ENCODE measurements at places on chromosomes 3 and 15. TPM values are rescaled to one million over a fixed set of nuclear protein-coding genes. Genes with fewer than 3 reads are reported as not detected.

DNA sequence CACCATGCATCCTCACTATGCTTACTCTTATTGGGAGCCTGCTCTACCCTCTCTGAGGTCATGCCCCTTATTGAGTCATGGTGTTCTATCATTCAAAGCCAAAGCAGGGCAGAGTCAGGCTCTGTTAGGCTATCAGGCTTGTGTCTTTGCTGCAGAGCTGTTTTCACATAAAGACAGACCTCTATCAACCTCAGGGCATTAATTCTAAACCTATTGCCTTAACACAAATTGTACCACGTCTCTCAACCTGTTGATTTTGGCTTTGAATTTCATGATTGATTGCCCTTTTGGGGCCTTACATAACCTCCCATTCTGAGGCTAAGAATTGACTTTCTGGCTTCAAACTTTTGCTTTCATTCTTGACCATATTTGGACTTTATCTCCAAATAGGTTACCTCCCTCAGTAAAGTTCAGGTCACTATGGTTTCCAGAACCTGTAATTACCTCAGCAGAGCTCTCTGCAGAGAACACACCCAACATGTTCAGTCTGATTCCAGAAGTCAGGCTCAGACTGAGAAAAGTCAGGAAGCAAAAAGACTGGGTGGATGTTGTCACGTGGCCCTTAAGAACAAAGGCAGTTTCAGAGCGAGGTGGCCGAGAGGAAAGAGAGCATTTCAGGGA lies 221.4 kb upstream of the NANOGP8 start:
- DNase-seq: no peak
- H3K27ac ChIP-seq: no peak overlapping the region
- H3K27me3 ChIP-seq: no peaks in the 10 kb centered on the region
- H3K4me1 ChIP-seq: no peaks in the 10 kb centered on the region

DNA sequence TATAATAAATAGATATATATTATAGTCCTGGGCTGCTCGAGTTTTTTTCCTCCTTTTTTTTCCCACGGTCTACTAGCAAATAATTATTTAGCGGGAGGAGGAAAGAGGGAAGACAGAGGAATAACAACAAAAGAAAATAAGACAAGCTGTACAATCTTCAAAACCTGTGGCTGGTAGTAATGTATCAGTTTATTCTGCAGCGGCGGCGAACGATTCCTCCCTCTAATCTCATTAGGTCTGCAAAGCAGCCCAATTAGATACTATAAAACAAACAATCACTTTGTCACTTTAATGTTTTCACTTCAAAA lies 390 bp upstream of the TLE3 start:
- peaks cover 30% of the 10 kb centered on the region for H3K36me3 ChIP-seq
- H3K27me3 ChIP-seq: peaks cover 21% of the 10 kb centered on the region
- peak overlapping the region; percentile 92 for H3K4me3 ChIP-seq
- peak overlapping the region; percentile 84 for H3K27ac ChIP-seq
- DNase-seq: no peak
- H3K4me1 ChIP-seq: peaks cover 43% of the 10 kb centered on the region

DNA sequence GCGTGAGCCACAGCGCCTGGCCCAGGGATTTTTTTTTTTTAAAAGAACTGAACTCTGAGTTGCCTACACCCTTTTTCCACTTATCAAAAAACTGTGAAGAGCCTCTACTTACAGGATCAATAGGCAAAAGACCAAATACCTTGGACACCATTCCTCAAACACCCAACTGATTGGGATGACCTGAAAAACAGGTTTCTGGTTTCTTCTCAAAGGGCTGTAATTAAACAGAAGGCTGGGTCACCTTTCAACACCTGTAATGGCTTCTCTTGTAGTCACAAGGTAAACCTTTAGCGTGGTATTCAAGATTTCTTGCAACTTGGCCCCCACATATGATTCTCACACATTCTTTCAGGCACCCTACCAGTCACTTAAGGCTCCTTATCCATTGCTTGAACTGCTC lies 38.4 kb upstream of the PLXND1 start:
- H3K36me3 ChIP-seq: no peaks in the 10 kb centered on the region
- H3K4me1 ChIP-seq: no peaks in the 10 kb centered on the region
- no peak overlapping the region for H3K4me3 ChIP-seq
- no peak for DNase-seq

IL16 gene
- total RNA-seq: 97.2 TPM

OR5H1 gene
- total RNA-seq: not detected

DNA sequence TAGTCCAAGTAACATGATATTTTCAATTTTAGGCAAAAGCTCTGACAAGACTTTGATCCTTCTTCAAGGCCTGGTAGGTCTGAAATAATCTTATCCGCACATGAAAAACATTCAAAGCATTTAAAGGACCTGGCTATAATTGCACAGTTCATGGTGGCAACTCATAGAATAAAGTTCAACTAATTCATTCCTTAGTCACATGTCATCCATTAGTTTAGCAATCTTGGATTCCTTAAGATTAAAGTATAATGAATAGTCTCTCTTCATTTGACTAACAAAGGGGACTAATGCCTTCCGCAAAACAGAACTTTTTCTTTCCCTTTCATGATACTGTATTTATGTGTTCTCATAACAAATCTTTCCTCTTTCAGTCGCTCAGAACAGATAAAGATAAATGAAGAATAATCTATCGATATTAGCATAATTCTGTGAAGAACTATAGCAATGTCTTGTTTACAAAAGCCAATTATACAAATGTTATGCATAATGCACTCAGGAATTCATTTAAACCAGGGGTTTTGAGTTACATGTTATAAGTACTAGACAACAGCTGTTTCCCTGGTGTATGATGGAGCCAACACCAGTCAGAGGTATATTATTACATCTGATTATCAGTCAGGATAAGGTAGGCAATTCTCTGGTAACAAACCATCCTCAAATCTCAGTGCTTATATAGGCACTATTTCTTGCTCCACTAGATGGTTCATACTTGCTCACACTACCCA lies 172.5 kb downstream of the POTEB3 start:
- H3K4me1 ChIP-seq: peaks cover 3% of the 10 kb centered on the region
- H3K27ac ChIP-seq: no peak overlapping the region
- H3K36me3 ChIP-seq: no peaks in the 10 kb centered on the region

ISLR2 gene
- not detected for total RNA-seq

GABRG3 gene
- total RNA-seq: not detected

FANCD2OS gene
- not detected for total RNA-seq

- H3K27me3 ChIP-seq: no peaks in the 10 kb centered on the region
- peaks cover 2% of the 10 kb centered on the region for H3K36me3 ChIP-seq
- no peak overlapping the region for H3K4me3 ChIP-seq
- no peaks in the 10 kb centered on the region for H3K4me1 ChIP-seq
- no peak for DNase-seq
Measured at GRCh38 chr15:36757189-36757814, 177.9 kb downstream of the CDIN1 start.

DNA sequence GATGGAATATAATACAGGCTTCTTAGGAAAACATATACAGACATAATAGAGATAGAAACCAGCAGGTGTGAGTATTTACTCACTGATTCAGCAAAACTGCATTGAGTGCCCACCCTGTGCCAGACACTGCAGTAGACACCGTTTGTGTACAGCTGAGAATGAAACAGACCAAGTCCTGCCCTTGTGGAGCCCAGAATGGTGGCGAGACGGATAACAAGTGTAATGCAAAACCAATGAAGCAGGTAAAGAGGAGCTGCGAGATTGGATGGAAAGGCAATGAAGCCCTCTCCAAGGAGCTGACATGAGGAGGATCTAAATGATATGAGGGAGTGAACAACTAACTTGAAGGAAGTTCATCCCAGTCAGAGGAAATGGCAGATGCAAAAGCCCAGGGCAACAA lies 256.4 kb downstream of the MEX3B start:
- no peaks in the 10 kb centered on the region for H3K36me3 ChIP-seq
- no peak for DNase-seq
- H3K27ac ChIP-seq: no peak overlapping the region

GRCh38 chr15:57463360-57463759 lies 87.1 kb downstream of the CGNL1 start:
- H3K4me3 ChIP-seq: no peak overlapping the region
- no peak overlapping the region for H3K27ac ChIP-seq
- H3K4me1 ChIP-seq: no peaks in the 10 kb centered on the region

DNA sequence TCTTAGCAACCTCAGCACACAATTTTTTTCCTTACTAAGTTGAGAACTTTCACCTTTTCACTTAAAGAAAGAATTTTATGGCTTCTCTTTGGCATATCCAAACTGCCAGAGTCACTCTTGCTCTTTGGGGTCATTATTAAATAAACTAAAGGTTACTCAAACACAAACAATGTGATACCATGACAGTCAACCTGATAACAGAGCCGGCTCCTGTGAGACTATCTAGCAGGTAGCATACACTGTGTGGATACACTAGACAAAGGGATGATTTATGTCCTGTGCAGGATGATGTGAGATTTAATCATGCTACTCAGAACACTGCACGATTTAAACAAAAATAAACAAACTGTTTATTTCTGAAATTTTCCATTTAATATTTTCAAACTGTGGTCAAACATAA lies 35.6 kb downstream of the LRRFIP2 start:
- peaks cover 3% of the 10 kb centered on the region for H3K4me1 ChIP-seq
- no peak overlapping the region for H3K27ac ChIP-seq
- peaks cover 10% of the 10 kb centered on the region for H3K36me3 ChIP-seq
- H3K27me3 ChIP-seq: no peaks in the 10 kb centered on the region
- no peak overlapping the region for H3K4me3 ChIP-seq

DNA sequence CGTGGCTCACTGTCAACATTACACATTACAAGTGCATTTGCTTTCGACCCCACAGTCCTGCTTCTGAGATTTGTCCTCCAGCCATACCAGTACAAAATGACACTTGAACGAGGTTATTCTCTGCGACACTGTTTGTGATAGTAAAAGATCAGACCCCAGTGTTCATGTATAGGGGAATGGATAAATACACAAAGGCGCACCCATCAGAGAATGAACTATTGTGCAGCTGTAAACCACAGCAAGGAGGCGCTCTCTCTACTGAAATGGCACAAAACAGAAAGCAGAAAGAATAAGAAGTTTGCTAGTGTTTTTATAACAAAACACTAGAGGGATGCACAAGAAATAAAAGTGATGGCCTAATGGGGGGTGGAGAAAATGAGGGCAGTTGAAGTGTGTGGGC lies 4.9 kb upstream of the CHSY1 start:
- H3K27ac ChIP-seq: no peak overlapping the region
- H3K4me3 ChIP-seq: no peak overlapping the region
- H3K27me3 ChIP-seq: peaks cover 15% of the 10 kb centered on the region
- peak; percentile 75 for DNase-seq
- H3K36me3 ChIP-seq: no peaks in the 10 kb centered on the region
- peaks cover 34% of the 10 kb centered on the region for H3K4me1 ChIP-seq

DNA sequence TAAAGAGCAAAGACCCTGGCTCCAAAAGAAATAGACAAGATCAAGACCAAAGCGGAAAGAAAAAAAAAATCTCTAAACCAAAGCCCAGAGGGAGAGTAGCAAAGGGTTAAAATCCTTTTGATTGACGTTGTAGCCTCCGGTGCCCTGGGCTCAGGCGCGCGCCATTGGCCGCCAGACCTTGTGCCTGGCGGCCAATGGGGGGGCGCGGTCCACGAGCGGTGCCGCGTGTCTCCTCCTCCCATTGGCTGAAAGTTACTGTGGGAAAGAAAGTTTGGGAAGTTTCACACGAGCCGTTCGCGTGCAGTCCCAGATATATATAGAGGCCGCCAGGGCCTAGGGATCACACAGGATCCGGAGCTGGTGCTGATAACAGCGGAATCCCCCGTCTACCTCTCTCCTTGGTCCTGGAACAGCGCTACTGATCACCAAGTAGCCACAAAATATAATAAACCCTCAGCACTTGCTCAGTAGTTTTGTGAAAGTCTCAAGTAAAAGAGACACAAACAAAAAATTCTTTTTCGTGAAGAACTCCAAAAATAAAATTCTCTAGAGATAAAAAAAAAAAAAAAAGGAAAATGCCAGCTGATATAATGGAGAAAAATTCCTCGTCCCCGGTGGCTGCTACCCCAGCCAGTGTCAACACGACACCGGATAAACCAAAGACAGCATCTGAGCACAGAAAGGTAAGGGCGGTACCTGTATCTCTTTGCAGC lies at the start of gene HES1:
Gene HES1 (plus strand): TSS at position 343 of the 713 bp plus-strand sequence. CDS start 233 bp downstream, at position 576.
- peaks cover 74% of the 10 kb centered on the region for H3K27me3 ChIP-seq
- peaks cover 49% of the 10 kb centered on the region for H3K4me1 ChIP-seq
- DNase-seq: peak; percentile 84
- H3K27ac ChIP-seq: peak within 1 kb of the TSS; percentile 95
- H3K4me3 ChIP-seq: peak within 1 kb of the TSS; percentile 90
- H3K36me3 ChIP-seq: peaks cover 6% of the 10 kb centered on the region

DNA sequence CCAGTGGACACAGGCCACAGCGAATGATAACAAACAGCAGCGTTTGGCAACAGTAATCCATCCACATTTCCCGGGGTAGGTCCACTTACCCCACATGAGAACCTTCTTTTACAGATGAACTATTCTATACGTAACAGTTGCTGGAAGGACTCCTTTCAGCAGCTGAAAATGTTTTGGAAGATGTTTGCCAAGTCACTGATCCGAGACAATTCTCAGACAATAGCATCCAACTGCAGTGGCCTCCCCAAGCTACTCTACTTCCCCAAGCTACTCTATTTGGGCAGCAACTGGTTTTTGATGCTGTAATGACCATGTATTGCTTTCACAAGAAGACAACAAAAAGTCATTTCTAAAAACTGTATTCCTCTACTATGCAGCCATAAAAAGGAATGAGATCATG lies 87.5 kb downstream of the ADAMTS17 start:
- no peak for DNase-seq
- no peaks in the 10 kb centered on the region for H3K4me1 ChIP-seq
- no peaks in the 10 kb centered on the region for H3K36me3 ChIP-seq
- no peak overlapping the region for H3K27ac ChIP-seq

- H3K36me3 ChIP-seq: peaks cover 56% of the 10 kb centered on the region
- DNase-seq: peak; percentile 81
- no peaks in the 10 kb centered on the region for H3K27me3 ChIP-seq
- no peak overlapping the region for H3K27ac ChIP-seq
Measured at GRCh38 chr15:64686130-64686735, 89.2 kb downstream of the RBPMS2 start.

ECE2 gene
- total RNA-seq: not detected

DNA sequence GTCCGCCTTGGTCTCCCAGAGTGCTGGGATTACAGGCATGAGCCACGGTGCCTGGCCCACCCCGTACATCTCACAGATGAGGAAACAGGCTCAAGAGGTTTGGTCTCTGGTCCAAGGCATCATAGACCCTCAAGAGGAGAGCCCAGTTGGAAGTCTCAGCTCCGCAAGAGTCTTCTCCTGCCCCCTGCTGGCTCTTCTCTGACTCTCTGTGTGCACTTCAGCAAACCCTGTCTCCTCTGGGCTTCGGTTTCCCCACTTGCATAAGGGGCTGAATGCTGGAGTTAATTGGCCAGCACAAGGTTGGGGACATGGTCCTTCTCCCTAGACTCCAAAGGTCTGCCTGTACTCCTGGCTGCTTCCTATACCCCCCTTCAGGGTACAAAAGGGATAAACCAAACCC lies 3.9 kb downstream of the MST1R start:
- H3K27ac ChIP-seq: no peak overlapping the region
- no peaks in the 10 kb centered on the region for H3K36me3 ChIP-seq
- H3K4me3 ChIP-seq: no peak overlapping the region
- peaks cover 14% of the 10 kb centered on the region for H3K4me1 ChIP-seq
- DNase-seq: no peak

Measured in activated CD4-positive, alpha-beta T cell treated with anti-CD3 and anti-CD28 coated beads, Interleukin-2, amount 10 ng/mL, durations not matched to agents 24 days and 14 days (primary cell).